CD4-positive, alpha-beta T cell treated with Interleukin-6 at 100 ng/mL for 8 hours (primary cell): ENCODE measurements at places on chromosomes 12 and 14.

DNA sequence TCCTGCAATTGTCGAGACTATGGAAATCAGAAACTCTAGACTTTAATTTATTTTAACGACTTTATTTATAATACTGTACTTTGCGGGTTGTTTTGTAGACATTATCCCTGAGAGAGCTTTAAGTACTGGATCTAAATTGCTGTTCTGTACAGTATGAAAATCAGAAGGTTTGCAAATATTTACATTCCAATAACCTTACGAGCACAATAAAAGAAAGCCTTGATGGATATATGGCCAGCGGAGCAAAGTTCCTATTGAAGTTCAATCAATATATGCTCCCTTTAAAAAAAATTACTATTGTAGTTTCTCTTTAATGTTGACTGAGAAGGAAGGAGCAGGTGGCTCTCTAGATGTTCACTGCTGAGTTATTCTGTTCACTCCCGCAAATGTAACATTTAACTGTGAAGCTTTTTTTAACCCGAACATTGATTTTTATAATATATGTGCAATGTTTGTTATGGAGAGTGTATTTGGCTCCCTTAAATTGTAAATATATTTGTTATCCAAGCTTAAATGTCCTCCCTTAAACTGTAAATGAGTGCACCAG, 235.3 kb downstream of the PLCZ1 start:
- DNase-seq: no peak

DNA sequence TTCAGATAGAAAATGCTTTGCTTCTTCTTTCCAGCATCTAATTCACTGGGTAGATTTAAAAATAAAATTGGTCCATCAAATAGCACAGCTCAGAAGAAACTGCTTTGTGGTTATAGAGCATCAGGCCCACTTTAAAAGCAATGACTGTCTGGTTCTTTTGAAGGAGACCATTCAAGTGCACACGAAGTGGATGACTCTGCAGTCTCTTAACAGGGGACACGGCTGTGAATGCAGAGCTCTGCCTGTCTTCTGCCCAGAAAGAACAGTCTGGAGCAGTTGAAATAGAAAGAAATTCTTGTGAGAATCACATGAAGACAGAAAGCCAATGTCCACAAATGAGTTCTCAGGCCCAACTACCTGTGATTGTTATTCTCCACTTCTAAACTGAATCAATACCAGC, 138.7 kb upstream of the PLEKHA5 start:
- DNase-seq: no peak

GRCh38 chr14:81147140-81147897, 73.4 kb downstream of the GTF2A1 start:
- DNase-seq: no peak

DNA sequence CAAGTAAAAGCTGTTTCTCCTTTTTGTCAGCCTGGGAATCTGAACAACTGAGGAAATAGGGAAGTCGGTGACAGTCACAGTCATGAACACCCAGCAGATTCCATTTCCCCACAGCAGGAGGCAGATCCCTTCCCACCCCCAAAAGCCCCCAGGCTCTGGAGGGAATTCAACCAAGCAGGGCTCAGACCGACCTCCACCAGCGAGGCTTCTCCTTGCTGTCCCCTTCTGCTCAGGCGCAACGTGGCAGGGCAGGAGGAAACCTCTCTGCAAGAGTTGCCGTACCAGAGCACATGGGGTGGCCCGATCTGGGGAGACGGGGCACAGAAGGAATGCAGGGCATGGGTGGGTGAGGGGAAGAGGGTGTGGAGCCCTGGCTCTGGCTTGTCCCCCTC, 319 bp downstream of the GALNT6 start:
- DNase-seq: no peak

DNA sequence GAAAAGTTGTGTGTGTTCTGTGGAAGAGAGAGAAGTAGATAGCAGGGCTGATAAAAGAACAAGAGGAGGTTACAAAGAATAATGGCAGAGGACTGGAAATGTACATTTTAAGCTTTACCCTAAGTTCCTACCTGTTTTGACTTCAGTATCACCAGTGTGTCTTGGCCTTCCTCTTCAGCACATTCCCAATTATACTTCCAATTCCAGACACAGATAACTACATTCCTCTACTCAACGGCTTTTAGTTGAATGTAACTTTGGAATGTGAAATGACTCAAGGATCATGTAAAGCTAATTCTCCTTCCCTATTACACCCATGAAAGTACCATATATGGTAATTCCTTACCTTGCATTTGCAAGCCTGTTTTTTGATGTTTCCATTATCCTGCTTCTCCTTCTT, 5.0 kb downstream of the MGST1 start:
- DNase-seq: no peak

DNA sequence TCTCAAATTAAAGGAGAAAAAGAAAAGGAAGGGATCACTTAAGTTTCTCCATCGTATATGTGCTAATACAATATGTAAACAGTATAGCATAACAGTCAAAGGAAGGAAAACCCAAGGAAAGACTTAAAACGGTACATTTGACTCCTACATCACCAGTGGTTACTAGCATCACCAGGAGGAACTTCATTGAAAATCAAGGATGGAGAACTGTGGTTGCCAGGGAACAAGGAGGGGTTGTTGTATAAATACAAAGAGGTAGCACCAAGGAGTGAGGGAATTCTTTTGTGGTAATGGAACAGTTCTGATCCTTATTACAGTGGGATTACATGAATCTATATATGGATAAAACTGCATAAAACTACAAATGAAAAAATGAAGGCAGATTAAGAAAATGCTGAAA, 1.6 kb downstream of the ZFYVE26 start:
- no peak for DNase-seq

- no peak for DNase-seq
These were observed 180.2 kb downstream of the ACSS3 start for GRCh38 chr12:81257947-81258551.

DNA sequence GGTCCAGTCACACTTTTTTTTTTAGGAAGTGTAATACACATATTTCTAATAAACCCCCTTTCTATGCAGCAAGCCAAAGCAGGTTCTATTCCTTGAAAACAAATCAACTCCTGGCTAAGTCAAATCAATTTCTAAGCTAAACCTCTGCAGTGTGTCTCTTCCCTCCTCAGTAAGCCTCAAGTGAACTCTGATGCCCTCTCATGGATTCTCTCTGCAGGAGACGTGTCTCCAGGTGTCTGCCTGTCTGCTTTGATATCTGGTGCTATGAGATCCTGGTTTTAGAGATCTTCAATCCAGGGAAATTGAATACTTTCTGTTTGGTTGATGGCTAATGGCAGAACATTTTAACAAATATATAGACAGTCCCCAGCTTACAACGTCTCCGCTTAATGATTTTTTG, 791.7 kb downstream of the AACS start:
- DNase-seq: no peak

GRCh38 chr12:1611803-1612572, 17.0 kb upstream of the WNT5B start:
- DNase-seq: no peak
